ENCODE measurements at places on chromosomes 2 and 18.
A peak's percentile ranks its signal among the peaks of the same experiment; 100 is the strongest.

- no peak for DNase-seq
Observed at GRCh38 chr2:37642907-37643729, 28.3 kb downstream of the CDC42EP3 start.

GRCh38 chr2:157946919-157947557 lies 70.9 kb upstream of the ACVR1 start:
- DNase-seq: no peak

GRCh38 chr2:128441341-128442052 lies 122.8 kb upstream of the HS6ST1 start:
- no peak for DNase-seq

DNA sequence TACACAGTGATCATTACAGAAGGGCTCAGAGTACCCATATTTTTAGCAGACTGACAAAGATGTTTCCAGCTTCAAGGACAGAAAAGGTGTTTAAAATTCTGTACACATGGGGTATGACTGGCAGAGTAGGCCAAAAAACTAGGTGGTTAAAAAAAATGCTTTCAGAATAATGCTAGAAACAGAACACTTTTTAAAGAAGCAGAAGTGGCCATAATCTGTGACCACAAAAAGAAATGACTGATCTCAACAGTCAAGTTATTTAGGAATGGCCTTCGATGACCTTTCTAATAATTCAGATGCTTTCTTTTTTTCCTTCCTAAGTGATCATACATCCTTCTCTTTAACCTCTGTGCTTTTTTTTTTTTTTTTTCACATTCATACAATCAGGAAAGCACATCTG lies 4.1 kb upstream of the AQP4 start:
- no peak for DNase-seq

GRCh38 chr2:221102896-221103688 lies 469.0 kb downstream of the EPHA4 start:
- DNase-seq: no peak

DNA sequence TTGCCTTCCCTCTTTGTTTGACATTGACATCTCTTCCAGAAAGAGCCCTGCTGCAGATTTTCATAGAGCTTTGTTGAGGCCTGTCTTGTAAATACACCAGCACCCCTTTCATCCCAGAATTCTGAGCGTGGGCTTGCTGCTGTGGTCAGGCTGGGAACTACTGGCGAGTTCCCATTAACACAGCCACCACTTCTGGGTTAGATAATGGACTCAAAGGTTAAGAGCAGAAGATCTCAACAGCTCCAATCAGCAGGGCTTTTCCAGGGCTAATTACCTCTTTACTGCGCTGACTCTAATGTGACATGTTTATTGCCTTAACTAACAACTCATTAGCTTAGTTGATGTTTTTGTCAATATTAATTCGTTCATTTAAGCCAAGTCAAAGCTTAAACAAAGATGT lies 235.9 kb upstream of the BOD1L2 start:
- peak; percentile 13 for DNase-seq

GRCh38 chr18:23640052-23640451 lies 22.7 kb downstream of the ANKRD29 start:
- DNase-seq: no peak

DNA sequence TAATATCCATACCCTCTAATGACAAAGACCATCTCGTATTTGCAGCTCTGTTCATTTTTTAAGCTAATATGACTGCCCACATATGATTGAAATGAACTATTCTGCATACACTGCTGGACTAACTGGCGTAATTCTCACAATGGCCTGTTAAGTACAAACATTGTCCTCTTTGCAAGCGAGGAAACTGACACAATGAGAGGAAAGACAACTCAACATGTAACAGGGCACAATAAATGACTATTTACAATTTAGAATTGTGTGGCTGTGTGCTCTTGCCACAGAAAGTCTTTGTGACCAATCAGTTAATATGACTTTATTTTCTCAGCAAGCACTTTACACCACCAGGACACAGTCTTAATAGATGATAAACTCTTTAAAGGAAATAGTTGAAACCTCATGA lies 498.0 kb downstream of the CNTNAP5 start:
- DNase-seq: no peak

DNA sequence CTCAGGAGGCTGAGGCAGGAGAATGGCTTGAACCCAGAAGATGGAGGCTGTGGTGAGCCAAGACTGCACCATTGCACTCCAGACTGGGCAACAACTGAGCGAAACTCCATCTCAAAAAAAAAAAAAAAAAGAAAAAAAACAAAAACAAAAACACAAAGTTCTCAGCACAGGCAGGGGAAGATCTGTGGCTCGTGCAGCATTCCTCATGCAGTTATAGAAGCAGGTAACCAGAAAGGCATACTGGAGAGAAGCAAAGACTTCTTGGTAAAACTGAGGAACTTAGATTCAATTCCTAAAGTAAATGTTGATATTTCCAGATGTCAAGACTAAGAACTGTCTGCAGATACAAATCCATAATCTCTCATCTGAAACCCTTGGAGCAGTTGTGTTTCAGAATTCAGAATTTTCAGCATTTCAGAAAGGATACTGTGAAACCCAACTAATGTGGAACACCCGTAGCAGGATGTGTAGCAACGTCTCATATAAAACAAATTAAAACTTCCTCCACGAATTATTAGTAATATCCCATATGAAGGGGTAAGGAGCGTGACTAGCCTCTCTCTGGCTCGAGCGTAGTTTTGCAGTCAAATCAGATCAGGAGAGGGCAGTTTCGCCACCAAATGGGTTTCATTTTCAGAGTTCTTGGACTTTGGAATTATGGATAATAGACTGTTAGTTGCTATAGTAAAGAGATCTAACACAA lies 13.2 kb upstream of the SLC25A52 start:
- no peak for DNase-seq

- no peak for DNase-seq
Observed at GRCh38 chr2:16023506-16024360, 83.4 kb downstream of the MYCN start.

DNA sequence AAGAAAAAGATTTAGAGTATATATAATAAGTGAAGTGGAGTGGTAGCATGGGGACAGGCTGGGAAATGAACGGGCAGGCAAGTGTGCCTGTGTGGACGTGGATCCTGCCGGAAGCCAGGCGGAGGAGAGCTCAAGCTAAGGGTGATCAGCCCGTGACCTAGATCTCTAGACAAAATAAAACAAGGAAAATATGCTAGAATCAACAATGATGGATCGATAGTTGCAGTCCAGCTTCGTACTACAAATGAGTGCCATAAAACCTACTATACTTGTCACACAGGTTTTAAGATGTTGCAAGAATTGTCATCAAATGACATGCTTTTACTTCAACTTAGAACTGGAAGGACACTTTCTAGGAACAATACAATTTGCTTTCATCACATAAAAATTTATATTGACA lies 8.5 kb downstream of the EIF2AK2 start:
- DNase-seq: no peak

Data from neural progenitor cell (in vitro differentiated cells).